ENCODE measurements at places on chromosomes 7 and 10.

DNA sequence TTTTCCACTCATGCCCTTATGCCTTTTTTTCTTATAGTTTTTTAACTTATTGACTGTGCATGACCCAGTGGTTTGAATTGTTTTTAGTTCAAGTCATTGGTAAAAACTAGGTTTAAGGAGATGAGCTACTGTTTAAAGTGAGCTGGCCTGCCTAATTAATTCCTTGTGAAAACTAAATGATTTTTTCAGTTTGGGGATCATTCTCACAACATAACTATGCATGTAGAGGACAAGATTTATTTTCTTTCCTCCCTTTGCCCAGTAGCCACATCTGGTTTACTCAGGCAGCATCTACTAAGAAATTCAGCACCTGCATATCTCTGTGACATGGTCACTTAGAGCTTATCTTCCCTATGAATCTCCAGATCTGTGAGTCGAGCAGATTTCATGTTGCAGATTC lies 1.7 kb downstream of the ADO start:
- DNase-seq: no peak

- no peak for DNase-seq
Measured at GRCh38 chr10:61390851-61391250, 62.3 kb downstream of the TMEM26 start.

DNA sequence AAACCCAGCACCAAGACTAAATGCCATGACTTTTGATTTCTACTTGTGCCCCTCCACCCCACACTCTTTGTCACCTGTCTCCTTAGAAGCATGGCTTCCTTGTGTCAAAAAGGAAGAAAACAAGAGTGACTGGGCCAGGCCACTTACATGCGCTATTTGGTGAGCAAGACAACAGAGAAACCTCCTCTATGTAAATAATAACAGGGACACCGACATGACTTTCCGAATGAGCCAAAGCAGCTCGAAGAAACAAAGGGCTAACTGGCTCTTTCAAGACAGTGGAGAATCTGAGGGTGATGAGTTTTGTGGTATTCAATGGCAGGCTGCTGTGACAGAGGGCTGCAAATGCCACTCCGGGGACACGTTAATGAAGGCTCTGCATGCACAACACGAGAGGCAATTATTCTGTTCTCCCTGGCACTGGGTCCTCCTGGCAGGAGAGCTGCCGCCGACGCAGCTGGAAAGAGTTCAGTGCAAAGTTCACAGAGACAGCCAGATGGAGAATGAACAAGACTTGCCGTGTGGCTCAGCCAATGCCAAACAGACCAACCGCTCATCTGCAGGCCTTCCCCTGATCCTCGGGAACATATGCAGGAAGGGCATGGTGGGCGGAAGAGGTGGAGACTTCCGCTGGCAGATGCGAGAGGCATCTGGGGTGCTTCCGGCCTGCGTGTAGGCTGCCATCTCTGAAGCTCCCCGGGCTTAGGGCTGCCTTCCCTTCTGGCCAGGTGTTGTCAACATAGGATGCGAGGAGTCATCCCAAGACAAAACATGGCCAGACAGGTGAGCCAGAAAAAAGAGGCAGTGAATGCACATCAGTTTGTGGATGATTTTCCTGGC lies 59.1 kb upstream of the SMNDC1 start:
- no peak for DNase-seq

GRCh38 chr10:69826094-69826493 lies 24.4 kb downstream of the COL13A1 start:
- DNase-seq: no peak

GRCh38 chr7:30938435-30939316 lies 25.1 kb upstream of the GHRHR start:
- peak; percentile 19 for DNase-seq

DNA sequence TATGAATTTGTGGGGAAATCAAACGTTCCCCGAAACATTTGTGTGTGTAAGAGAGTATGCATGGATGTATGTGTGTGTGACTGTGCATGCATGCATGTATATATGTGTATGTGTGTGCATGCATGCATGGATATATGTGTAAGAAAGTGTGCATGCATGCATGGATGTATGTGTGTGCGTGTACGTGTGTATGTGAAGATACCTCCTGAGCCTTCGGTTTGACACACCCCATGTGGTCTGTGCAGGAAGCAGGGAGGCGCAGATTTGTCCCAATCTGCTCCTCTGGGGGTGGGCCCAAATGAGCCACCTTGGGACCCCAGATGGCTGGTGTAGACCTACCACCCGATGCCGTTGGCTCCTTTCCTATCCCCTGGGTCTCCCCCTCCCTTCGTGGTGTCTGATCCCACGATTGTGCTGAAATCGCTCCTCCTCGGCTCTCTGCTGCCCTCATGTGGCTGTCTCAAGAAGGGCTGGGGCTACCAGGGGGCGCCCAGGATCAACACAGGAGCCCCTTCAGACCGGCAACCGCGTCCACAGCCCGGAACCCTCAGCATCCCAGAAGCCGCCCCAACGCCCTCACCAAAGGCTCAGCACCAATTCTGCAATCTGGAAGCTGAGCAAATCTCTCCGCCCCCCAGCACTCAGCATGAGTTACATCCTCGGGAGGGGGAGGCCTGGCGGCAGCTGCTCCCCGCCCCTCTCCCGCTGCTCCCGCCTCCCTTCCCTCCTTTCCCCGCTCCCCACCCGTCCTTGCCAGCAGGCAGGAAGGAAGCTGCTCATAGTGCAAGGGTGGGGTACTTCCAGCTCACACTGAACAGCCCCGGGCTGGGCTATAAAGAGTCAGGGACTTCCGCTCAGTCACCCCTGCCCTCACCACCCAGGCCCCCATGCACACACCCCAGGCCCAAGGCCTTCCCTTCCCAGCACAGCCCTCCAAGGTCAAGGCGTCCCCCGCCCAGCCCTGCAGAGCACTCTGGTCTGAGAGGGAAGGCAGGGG lies 2.3 kb upstream of the NOS3 start:
- DNase-seq: no peak

DNA sequence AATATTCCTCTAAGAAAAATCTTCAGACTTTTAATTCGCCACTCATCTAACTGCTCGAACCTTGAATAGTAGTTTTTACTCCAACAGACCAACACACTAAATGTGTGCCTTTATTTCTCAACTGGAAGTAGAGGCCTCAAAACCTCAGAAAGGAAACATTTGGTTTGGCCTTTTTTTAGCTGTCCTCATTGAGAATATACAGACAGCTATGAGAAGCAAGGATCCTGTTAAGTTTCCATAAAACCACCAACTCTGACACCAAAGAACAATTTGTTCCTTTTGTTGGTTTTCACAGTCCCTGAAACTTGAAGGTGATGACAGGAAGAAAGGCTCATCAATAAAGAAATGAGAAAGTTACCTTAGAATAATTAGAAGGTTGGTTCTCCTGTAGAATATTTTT lies 199.2 kb upstream of the MEOX2 start:
- DNase-seq: no peak

GRCh38 chr7:79668292-79668691 lies 214.8 kb upstream of the MAGI2 start:
- DNase-seq: no peak

DNA sequence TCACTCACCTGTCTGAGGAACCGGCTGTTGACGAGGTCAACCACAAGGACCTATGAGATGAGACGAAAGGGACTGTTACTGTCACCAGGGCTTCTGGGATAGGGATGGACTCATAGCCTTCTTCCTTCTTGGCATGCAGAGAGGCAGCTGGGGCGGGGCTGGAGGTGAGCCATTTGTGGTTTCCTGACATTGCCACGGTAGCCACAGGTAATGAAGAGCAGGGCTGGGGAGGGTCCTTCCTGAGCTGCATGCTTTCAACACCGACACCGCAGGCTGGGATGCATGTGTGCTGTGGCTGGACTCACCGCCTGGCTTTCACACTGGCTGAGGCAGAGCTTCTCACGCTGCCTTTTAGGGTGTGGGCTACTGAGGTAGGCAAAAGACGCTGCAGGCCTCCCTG lies 46.4 kb upstream of the MKRN1 start:
- DNase-seq: no peak

DNA sequence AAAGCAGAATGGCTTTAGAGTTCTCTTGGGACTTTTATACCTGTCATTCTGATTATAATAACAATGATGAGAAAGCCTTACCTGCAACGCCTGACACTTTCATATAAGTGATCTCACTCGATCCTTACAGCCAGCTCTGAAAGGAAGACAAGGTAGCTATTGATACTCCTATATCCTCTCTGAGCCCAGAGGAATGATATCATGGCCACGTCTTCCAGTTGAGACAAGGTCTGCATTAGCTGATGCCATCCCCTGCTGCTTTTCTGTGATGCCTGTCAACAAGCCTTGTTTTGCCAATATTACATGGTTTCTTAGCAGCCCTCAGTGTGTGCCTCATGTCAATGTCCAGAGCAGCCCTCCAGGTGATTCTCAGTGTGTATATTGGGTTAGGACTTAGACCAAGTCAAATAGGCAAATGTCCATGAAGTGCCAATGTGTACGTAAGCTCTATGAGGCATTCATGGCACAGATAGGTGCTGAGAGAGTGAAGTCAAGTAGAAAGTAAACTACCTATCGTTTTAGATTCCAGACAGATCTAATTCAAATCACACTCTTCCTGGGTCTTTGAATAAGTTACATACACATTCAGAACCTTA lies 405.9 kb downstream of the ADRA2A start:
- no peak for DNase-seq

GRCh38 chr7:36387435-36388231 lies 2.0 kb upstream of the ANLN start:
- DNase-seq: no peak

- DNase-seq: no peak
Measured at GRCh38 chr10:10642751-10643150, 374.9 kb upstream of the CELF2 start.

GRCh38 chr7:82247814-82248433 lies 195.7 kb downstream of the CACNA2D1 start:
- no peak for DNase-seq

GRCh38 chr10:14092799-14093198 lies 237.9 kb downstream of the FRMD4A start:
- DNase-seq: no peak

GRCh38 chr7:18792871-18793595 lies 297.5 kb downstream of the HDAC9 start:
- no peak for DNase-seq

GRCh38 chr7:35355911-35356310 lies 102.0 kb upstream of the TBX20 start:
- no peak for DNase-seq

DNA sequence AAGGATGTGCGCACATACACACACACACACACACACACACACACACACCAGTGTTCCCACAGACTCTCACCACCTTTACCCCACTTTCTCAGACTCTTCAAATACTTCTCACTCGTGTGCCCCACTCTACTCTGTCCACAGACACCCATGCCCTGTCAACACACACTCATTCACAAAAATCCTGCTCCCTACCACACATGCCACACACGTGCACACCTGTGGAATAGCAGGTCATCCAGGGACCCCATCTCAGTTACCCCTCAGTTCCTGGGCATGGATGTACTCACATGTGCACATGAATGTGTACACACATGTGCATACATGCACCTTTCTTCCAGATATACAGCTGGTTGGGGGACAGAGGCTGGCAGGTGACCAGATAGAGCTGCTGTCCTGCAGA lies 142.9 kb downstream of the EMX2 start:
- DNase-seq: no peak

DNA sequence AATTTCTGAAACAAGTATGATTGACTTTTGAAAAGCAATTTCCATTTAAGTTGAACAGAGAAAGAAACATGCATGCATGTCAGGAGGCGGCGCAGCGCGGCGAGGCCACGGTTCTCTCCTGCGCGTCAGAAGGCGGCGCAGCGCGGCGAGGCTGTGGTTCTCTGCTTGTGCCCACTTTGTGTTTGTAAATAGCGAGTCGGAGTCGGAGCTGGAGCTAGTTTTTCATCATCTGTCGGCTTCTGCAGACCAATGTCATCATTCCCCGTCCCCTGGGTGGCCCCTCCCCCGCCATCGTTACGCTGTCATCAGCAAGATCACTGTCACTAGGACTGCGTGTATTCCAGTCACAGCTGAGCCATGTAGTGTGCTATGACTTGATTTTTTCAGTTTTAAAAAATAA lies 49.2 kb downstream of the INPP5A start:
- DNase-seq: no peak

DNA sequence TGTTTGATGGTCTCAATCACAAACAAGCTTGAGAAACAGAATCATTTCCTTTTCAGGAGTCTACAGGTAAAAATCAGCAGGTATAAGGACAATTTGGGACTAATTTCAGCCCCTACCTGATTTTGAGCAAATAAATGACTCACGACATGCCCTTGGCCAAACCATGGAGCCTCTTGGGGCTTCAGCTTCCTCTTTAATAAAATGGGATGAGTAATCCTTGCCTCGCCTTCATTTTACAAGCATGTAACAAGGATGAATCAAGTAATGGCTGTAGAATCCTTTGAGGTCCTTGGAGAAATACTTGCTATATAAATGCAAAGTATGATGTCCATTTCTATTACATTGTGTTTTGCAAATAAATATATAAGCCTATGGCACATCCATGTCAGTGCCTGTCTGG lies 212.8 kb upstream of the PODXL start:
- peak; percentile 62 for DNase-seq

DNA sequence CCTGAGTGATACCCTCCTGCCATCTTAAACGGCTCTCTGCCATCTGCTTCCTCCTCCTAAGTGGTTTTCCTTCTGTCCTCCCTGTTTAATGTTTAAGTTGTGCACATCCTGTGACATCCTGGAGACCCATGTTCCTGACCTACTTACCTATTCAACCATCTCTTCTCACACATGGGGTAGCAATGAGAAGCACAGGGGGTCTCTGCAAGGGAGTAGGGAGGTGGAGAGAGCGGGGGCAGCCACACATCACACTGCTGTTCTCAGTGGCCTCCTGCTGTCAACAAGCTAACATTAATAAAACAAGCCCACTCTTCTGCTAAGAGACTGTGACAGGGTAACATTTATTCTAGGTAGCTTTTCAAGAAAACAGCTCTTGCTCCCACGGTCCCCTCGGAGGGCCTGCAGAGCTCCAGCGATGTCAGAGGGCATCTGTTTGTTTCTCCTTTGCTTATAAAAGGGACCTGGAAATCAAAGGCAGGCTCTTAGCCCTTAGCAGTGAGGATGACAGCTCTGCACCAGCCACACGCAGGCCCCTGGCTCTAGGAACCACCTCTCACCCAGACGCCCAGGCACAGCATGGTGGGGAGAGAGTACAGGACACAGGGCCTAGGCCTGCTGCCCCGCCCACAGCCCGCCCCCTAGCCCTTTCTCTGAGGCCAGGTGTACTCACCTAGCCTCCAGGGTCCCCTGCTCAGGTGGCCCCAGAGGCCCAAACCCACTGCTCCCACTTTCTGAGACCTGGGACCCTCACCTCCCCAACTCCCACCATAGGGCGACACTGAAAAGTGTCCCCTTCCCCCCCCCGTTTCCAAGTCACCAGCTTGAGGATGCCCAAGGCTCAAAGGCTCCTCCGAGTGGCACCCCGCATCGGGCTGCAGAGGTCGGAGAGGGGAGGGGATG lies 943 bp upstream of the SLC18A2 start:
- no peak for DNase-seq

GRCh38 chr10:128367807-128368206 lies 241.6 kb upstream of the MKI67 start:
- DNase-seq: no peak
